Stimulated activated CD4-positive, alpha-beta T cell treated with anti-CD3 and anti-CD28 coated beads, Interleukin-1b, Interleukin-23, amount 100 ng/mL, for 24 hours (primary cell): ENCODE measurements at places on chromosomes 12 and 14.

DNA sequence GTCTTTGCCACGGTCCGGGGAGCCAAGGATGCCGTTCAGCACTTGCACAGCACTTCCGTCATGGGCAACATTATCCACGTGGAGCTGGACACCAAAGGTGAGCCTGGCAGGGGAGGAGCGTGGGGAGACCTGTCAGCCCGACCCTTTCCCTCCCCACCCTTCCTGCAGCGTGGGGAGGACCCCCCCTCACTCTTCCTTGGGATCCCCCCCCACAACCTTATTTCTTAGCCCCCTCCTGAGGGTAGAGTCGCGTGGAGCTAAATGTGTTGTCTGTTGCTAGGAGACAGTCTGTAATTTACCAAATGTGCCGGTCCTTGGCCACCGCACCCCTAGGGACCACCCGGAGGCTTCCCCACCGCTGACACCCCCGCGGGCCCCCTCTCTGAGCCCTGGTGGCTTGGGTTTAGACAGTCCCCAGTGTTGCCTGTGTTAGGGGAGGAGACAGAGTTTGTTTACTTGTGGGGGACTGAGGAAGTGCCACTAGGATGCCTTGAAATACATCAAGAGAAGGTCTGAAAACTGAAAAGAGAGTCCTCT lies 2.3 kb downstream of the SETD1B start:
- DNase-seq, result no peak

- DNase-seq, result no peak
Observed at GRCh38 chr12:116423094-116423493, 136.1 kb upstream of the MAP1LC3B2 start.

DNA sequence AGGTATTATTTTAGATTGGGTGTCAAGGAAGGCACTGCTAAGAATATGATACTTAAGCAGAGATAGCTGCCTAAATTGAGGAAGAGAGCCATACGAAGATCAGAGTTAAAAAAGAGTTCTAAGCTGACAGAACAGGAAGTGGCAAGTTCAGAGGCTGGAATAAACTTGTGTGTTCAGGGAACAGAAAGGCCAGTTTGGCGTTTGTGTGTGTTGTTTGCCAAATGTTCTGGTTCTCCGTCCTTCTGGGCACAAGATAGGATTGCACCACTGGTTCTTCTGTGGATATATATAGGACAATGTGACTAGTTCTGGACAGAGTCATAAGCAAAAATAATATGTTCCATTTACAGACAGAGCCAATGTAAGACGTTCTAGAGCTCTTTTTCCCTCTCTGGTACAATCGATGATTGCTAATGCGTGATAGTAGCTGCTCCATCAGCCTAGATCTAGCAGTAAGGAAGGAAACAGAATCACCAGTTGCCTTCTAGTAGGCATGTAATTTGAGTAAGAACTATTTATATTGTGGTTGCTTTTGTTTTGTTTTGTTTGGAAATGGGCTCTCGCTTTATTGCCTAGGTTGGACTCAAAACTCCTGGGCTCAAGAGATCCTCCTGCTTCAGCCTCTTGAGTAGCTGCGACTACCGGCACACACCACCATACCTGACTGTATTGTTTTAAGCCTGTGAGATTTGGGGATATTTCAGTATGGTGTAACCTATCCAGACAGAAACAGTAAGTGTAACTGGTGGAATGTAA lies 7.4 kb downstream of the BBS10 start:
- no peak for DNase-seq

GRCh38 chr12:67471810-67472209 lies 176.7 kb upstream of the DYRK2 start:
- DNase-seq, result no peak

DNA sequence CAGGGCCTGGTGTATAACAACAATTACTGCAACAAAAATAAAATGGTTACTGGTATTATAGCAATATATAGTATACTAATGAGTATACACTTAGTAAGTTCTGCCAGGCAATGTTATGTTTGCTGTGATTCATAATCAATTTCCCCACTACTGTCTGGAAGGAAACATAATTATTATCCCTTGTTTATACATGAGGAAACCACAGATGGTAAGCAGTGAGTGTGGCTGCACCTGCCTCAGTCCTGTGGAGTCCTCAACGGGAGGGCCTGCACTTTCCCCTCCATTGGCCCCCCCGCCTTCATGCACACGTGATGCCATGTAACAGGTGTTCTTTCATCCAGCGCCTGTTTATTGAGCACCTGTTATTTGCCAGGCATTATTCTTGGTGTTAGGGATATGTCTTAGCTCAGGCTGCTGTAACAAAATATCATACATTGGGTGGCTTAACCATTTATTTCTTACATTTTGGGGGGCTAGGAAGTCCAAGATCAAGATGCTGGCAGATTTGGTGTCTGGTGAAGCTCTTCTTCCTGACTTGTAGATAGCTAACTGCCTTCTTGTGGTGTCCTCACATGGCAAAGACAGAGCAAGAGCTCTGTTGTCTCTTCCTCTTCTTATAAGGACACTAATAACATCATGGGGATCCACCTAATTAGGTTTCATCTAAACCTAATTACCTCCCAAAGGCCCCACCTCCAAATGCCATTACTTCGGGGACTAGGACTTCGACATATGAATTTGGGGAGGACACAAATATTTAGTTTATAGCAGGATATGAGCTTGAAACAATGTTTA lies 59.5 kb upstream of the CHGA start:
- no peak for DNase-seq

- DNase-seq, result no peak
Observed at GRCh38 chr14:59278111-59278510, 89.6 kb downstream of the DAAM1 start.

DNA sequence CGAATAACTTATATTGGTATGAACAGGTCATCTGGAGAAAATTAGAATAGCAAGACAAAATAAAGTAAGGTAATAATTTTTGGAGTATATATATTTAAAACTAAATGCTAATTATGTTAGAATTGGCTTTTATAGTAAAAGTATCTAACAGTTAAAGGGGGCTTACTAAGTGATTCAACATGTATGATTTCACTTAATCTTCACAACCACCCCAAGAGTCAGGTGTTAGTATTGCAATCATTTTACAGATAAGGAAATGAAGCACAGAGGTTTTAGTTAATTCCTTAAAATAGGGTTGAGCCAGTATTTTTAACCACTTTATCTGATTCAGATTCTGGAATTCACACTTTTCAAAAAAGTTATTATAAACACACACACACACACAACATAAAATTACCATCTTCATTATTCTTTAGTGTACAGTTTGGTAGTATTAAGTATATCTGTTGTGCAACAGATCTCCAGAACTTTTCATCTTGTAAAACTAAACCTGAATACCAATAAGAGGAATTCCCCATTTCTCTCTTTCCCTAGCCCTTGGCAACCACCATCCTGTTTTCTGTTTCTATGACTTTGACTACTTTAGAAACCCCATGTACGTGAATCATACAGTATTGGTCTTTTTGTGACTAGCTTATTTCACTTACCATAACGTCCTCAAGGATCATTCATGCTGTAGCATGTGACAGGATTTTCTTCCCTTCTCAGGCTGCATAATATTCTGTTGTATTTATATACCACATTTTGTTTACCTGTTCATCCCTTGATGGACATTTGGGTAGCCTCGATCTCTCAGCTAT lies 12.5 kb downstream of the A2M start:
- no peak for DNase-seq

DNA sequence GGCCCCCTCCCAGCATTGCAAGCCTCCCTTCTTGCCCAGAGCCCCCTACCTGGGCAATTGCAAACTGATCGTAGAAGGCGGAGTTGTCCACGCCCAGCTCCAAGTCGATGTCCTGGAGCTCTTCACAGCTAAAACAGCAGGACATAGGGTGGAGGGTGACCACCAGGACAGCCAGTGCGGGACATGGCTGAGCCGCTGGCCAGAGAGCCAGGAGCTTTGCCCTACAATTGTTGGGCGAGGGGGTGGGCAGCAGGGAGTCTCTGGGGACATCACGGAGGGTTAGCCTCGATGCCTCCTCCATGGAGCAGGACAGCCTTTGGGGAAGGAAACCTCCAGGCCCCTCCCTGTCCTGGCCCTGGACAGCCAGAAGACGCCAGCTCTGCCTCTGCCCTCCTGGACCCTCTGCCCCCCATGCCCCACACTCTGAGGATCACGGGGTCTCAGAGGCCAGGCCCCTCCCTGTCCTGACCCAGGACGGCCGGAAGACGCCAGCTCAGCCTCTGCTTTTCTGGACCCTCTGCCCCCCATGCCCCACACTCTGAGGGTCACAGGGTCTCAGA lies 9.4 kb downstream of the TMEM179 start:
- no peak for DNase-seq

DNA sequence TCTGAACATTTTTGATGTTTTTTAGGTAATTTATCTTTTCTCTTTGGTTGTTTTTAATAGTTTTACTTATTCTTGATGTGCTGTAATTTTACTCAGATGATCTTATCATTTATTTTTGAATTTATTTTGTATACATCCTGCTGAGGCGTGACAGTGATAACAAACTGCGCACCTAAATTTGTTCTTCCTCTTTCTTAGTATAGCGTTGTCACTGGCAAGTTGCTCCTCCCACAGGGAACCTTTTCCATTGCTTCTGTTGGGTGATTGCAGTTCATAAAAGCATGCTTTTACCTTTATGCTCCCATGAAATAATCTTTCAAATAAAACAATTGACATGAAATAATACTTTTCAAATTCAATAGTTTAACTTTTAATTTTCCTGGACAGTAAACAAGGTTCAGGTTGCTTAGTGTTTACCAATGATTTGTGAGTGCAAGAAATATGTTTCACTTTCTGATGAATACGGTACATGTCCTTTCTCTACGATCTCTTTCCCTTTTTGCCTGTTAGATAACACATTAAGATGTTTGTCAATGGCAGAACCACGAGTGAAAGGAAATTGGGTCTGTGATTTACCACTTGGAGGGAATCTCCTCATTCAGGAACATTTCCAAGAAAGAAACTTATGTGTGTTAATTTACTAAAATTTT lies 223.3 kb downstream of the CCDC91 start:
- DNase-seq, result no peak

DNA sequence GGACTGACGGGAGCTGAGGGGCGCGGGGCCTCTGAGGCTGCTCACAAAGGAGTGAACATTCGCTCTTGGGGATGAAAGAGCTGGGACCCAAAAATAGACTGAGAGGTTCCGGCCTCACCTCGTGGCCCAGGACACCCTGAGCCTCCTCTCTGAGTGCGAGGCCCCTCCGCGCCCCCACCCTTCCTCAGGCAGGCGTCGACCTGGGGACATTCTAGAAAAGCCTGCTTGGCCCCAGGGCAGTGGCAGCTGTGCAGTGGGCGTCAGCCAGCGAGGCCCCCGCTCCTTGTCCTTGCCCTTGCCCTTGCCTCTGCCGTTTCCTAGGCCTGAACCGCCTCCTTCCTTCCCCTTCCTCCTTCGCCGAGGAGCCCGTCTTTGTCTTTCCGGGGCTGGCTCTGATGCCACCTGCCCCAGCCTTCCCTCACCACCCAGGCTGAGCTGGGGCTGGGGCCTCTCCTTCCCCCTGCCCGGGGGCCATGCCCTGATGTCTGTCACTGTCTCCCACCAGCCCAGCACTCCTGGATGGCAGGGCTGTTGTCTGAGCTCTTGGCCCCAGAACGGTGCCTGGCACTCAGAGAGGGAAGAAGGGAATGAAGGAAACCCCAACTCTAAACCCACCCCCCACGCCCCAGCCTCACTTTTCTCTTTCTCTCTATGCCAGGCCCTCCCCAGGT lies 208.2 kb upstream of the RTL1 start:
- no peak for DNase-seq

- DNase-seq, result no peak
Observed at GRCh38 chr14:103869406-103870143, 22.2 kb upstream of the PPP1R13B start.

DNA sequence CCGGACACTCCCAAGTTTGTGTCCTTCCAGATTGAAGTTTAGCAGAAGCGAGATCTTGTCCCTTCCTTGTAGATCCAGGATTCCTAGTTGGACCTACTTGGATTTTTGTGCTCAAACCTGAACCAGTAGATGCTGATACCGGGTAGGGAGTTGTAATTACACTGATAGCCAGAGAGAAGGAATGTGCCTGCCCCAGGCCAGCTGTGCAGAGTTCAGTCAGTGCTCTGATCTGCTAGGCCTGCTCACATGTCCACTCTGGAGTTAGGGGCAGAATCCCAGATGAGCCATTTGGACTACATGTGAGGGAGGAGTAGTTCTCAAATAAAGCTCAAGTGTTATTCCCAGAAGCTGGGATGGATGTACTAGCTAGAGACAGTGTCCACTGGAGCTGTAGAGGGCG lies 65.7 kb downstream of the PRKCH start:
- DNase-seq, result no peak

GRCh38 chr12:39807043-39807442 lies 187.4 kb upstream of the ABCD2 start:
- no peak for DNase-seq

- DNase-seq, result no peak
Observed at GRCh38 chr14:64726585-64726890, 22.3 kb downstream of the PLEKHG3 start.

- DNase-seq, result no peak
Observed at GRCh38 chr14:58665773-58666500, 28.2 kb downstream of the DACT1 start.

DNA sequence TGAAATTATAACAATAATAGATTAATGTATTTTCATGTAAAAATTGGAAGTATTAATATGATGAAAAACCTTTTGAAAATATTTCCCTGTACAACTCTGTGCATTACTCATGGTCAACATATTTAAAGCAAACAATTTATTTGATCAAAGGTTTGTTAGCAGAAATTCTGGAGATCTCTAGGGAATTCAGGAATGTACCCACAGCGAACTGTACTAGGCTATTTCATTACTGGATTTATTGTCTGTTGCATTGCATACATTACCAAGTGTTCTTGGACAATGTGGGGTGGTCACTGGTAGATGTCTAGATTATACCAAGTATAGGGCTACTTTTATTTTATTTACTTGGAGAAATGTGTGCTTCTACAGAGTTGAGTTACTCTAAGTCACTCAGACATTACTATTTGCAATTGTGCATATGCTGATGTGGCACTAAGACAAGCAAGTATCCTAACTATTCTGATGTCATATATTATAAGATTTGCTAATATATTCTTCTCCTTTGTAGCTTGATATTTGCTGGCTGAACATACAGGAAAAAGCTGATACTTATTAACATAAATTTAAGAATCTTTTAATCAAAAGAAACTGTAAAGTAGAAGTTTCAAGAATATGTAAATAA lies 323.3 kb downstream of the CCER1 start:
- no peak for DNase-seq

- DNase-seq, result no peak
Observed at GRCh38 chr14:87934185-87934584, 58.8 kb downstream of the GALC start.

DNA sequence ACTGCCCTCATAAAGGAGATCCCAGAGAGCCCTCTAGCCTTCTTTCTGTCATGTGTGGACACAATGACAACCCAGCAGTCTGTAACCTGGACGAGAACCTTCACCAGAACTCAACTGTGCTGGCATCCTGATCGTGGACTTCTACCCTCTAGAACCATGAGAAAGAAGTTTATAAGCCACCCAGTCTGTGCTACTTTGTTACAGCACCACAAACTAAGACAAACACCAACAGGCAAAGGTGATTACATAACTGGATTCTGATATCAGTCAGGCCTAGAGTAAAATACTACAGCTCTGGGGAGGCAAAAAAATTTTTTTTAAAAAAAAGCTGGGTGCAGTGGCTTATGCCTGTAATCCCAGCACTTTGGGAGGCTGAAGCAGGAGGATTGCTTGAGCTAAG lies 18.5 kb downstream of the TM7SF3 start:
- DNase-seq, result no peak
